ENCODE measurements at places on chromosomes 6 and 20.

GRCh38 chr6:14417377-14417776, 299.8 kb downstream of the CD83 start:
- no peak for DNase-seq

DNA sequence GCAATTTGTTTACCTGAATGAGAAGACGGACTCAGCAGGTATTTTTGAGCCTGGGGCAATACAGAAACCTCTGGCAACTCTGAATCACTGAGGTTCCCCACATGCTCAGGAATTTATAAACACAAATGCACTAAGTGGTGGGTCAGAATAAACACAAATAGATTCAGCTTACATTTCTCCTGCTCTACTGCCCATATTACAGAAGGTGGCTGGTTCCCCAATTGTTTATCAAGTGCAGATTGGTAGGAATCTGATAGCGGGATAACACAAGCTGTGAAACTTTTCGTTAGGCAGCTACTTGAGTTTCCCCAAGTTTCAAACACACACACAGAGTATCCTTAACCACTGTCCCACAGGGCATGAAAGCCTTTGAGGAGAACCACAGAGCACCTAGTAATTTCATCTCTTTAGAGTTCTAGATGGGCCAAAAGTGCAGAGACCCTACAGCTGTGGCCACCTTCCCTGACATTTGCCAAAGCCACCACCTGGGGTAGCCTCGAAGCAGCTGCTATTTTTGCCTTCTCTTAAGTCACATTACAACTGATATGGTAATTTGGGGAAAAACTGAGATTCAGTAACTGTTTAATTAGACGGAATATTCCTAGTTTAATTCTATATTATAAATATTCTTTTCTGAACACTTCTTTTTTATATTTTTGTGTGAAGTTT, 204.2 kb upstream of the PTCHD4 start:
- DNase-seq, result no peak

DNA sequence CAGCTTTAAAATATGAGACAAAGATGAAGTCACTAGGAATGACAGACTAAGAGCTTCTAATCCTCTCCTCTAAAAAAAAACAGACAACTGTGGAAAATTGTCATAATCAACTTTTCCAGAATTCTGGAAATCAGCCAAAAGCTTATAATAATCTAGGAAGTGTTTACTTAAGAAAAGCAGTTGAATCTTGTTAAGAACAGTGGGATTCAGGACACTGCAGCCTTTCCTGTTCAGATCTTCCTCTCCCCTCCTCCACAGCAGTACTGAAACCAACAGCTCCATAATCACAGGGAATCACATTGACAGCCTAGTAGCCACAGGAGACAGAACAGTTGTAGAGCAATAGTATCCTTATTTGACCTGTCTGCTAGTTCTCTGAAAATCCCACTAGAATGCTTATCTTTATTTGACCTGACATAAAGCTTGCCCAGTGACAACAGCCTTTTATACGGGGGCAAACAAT, 41.6 kb downstream of the IBTK start:
- no peak for DNase-seq

DNA sequence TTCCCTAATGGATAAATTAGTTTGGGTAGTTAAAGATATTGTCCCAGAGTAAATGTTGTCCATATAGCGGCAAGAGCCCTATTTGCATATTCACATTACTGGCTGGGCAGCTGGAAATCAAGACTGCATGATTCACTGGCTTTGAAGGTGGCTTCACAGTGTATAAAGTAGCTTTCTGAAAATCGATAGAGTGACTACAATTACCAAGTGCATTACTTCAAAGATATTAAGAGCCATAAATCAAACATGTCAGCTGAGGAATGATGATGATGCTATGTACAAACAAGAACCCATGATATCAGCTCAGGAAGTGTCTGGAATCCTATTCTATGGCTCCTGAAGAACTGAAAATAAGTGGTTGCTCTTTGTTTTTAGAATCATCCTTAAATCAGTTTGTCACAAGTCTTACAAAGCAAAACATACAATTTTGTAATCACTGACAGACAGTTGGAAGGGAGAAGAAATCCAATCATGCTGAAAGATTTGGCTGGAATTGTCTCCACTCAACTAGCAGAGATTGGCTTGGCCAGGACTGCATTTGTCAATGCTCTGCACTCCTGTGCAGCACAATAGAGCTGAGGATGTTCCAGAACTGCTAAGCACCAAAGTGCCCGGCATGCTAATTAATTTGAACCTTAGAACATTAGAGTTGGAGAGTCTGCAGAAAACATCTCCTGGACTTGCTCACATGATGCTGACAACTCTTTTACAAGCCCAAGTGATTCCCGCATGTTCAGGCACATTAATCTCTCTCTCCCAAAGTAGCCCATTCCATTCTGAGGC, 77.9 kb upstream of the B3GAT2 start:
- no peak for DNase-seq

DNA sequence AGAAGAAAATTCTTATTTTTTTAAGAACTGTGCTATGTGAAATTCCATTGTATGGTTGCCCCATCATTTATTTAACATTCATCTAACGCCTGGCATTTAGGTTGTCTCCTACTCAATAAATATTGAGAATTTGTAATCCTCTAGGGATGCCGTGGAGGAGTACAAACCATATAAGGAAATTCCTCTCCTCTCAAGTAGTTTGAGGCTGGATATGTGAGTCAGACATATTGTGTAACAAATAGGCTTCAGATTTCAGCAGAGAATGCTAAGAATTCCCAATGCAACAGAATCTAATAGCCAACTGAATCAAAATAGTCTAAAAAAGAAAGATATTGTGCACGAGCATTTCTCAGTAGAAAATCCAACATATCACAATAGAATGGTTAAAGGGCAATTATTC, 174.7 kb downstream of the OTOR start:
- DNase-seq, result no peak

- DNase-seq, result no peak
Observed at GRCh38 chr20:48740712-48741111, 87.1 kb downstream of the PREX1 start.

- DNase-seq, result no peak
Observed at GRCh38 chr20:20823476-20823881, 111.0 kb upstream of the RALGAPA2 start.

GRCh38 chr6:139603581-139603980, 229.1 kb upstream of the CITED2 start:
- DNase-seq, result no peak

DNA sequence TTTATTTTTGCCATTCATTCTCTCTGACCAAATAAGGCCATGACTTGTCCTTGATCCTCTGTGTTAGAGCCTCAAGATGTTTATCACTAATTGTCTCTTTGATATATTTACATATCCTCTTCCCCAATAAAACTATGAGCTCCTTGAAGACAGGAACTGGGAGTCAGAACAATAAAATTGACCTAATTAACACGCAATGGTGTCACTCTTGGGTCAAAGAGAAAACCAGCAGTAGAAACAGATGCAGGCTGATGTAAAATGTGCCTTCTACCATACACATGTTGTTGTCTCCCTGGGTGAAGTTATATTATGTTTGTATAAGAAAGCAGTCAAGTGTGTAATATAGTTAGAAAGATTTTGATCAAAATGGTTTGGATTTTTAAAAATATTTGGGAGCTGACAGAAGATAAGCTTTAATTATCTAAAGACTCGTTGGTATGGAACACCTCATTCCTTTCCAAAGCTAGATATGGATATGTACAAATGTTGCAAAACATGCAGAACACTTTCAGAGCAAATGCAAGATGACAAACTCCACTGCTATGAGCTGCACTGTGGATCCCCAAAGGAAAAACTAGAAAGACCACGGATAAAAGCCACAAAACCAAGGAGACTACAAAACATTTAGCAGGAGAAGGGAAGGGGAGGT, 109.7 kb upstream of the STMND1 start:
- no peak for DNase-seq

- DNase-seq, result no peak
Observed at GRCh38 chr6:151842816-151843215, 35.3 kb downstream of the ESR1 start.

- no peak for DNase-seq
Observed at GRCh38 chr6:56488281-56488680, 154.4 kb downstream of the DST start.

GRCh38 chr6:122389704-122390372, 9.6 kb upstream of the HSF2 start:
- no peak for DNase-seq

- no peak for DNase-seq
Observed at GRCh38 chr20:44861531-44862006, 23.9 kb upstream of the YWHAB start.

GRCh38 chr6:166423051-166423745, 40.5 kb upstream of the MPC1 start:
- no peak for DNase-seq

GRCh38 chr20:50050660-50051308, 62.2 kb downstream of the UBE2V1 start:
- no peak for DNase-seq

- DNase-seq, result no peak
Observed at GRCh38 chr6:108556250-108556649, 4.5 kb upstream of the FOXO3 start.

- no peak for DNase-seq
Observed at GRCh38 chr6:157281570-157281969, 41.7 kb downstream of the TMEM242 start.

DNA sequence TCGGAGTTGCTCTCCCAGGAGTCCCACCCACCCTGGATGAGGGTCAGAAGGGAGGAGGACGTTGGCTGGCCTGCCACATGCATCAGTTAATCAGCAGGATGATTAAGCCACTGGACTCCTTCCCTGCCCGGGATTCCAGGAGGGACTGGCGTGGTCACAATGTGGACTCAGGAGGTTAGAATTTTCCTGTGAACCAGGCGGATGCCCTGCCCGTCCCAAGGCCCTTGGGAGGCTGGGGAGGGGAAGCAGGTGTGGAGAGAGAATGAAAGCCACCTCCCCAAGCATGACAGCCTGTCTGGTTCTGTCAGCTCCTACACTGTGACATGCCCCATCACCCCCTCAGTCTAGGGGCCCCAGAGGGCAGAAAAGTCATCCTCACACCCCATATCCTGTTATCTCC, 11.6 kb upstream of the ITPR3 start:
- DNase-seq, result no peak

DNA sequence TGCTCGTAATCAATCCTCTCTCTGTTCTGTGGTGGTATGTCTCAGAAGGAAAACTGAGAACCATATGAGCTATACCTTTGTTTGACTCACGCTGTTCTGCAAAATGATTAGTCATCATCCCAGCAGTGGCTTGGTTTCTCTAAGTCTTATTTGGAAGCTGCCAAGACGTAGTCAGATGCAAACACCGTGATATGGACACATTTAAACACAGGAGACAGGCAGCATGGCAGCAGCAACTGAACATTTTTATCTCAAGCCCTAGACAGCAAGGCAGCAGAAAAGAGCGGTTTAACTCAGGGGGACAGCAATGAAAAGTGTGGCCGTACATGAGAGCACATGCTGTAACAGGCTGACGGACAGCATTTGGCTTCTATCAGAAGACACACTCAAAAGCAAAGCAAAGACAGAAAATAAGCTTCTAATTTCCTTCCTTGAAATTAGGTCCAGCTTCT, 1295.1 kb downstream of the EPHA7 start:
- DNase-seq, result no peak

GRCh38 chr20:51312480-51312783, 230.1 kb downstream of the NFATC2 start:
- DNase-seq, result no peak

DNA sequence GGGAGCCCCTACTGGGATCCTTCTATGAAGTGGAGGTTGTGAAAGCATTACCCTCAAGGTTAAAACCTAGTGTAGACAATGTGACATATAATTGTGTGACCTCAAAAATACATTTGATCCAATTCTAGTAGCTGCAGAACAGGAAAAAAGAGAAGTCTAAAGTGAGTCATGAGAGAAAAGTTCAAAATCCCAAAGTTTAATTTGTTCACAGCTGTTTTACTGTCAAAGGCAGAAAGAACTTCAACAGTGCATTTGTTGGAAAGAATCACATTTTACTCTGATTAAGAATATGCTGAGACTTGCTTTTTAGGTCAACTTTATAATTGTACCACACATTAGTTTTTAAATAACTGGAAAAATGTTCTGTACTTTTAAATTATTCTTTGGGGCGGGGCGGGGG, 1027.4 kb upstream of the FLRT3 start:
- no peak for DNase-seq

DNA sequence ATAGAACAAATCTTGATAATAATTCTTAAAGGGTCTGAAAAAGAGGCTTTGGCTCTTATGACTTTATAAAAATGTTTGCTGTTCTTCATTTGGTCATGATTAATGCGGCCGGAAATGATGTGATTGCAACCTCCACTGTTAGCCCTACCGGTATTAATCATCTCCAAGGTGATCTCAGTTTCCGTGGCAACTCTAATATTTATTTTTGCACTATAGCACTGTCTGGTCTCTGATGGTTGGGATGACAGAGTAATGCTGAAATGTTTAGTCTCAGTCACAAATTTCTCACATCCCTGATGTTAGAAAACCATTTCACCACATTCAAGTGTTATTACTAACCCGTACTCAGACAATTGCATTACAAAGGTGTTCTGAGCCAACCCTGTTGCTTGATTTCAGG, 87.4 kb downstream of the TMEM200A start:
- DNase-seq, result no peak

GRCh38 chr6:16493112-16493511, 254.7 kb downstream of the GMPR start:
- DNase-seq, result no peak

GRCh38 chr6:34352305-34352937, 40.0 kb downstream of the NUDT3 start:
- DNase-seq, result no peak

DNA sequence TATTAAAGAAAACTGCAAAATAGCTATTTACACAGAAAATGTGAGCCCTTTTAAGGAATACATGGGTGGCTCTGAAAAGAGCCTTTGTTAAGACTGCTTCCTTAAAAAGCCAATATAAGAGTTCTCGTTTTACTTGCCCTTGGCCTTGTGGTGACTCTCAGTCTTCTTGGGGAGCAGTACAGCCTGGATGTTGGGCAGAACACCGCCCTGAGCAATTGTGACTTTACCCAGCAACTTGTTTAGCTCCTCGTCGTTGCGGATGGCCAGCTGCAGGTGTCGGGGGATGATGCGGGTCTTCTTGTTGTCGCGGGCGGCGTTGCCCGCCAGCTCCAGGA, 111.5 kb downstream of the HFE start:
- DNase-seq, result no peak

DNA sequence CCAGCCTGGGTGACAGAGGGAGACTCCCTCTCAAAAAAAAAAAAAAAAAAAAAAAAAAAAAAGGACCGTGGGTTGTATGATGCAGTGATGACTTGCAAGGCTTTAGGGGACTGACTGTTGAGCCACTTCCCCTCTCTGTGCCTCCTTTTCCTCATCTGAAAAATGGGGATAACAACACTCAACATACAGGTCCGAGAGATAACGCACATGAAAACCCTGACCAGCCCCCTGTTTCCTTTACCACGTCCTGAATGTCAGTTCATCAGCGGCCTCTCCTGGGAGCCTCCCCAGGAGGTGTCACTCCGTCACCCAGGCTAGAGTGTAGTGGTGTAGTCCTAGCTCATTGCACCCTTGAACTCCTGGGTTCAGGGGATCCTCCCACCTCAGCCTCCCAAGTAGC, 3.9 kb downstream of the SLA2 start:
- no peak for DNase-seq

- DNase-seq, result no peak
Observed at GRCh38 chr6:106572875-106573585, 56.3 kb downstream of the RTN4IP1 start.

All from activated CD8-positive, alpha-beta memory T cell treated with anti-CD3 and anti-CD28 coated beads, Interleukin-2, amount 50 U/mL, for 4 hours (primary cell).